Keratinocyte (primary cell): ENCODE measurements at places on chromosomes 5 and 9. TPM values are rescaled to one million over a fixed set of nuclear protein-coding genes. Genes with fewer than 3 reads are reported as not detected.

DNA sequence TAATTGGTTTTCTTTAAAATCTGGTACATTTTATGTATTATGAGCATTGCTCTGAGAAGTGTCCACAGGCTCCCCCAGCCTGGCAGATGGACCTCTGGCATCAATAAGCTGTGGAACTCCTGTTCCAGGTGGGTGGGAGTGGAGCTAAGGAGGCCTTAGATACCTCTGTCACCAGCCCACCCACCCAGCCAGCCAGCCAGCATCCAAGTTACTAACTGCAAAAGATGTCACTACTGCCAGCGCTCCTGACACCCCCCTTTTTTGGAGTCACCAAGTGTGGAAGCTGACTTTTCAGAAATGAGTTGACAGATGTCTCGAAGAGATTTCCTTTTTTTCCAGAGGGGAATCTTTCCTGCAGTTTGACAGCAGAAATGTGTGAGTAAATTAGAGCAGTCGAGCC, 111.2 kb downstream of the GALNT10 start:
- H3K27ac ChIP-seq: no peak overlapping the region
- DNase-seq: no peak
- H3K4me1 ChIP-seq: no peaks in the 10 kb centered on the region
- H3K27me3 ChIP-seq: no peaks in the 10 kb centered on the region
- H3K4me3 ChIP-seq: no peak overlapping the region
- no peaks in the 10 kb centered on the region for H3K36me3 ChIP-seq

Gene SPINK7
- polyA plus RNA-seq: 0.87 to 19.5 TPM (median 0.93 TPM) in 3 replicates

DNA sequence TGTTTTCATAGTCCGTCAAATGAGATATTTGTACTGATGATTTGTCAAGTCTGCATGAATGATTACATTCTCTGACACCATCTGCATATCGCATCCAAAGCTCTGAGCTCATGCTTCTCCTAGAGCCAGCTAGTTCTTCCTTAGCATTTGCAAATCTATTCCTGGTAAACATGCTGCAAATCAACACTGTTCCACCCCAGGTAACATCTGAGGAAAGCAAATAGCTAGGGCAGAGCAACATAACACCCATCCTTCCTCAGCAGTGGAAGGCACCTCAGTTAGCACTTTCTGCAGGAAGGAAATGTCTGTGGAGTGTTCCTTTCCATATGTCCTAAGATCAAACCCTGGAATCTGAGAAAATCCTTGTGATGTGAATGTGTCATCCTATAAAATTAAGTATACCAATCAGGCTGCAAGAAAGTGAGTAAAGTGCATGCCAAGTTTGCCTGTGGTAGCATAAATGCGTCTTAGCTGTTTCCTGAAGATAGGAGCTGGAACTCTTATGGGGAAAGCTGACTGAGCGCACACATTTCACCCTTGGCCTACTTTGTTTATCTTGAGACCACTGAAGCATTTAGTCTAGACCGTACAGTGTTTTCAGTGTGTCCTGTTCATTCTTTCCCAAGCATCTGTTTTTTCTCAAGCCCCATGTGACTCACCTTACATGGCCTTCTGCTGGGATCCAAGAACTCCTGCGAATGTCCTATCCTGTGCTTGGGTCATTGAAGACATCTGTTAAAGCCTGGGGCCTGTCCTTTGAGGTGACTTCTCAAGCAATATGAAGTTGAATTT, 50.9 kb upstream of the STARD4 start:
- H3K27me3 ChIP-seq: no peaks in the 10 kb centered on the region
- H3K4me1 ChIP-seq: no peaks in the 10 kb centered on the region
- H3K36me3 ChIP-seq: no peaks in the 10 kb centered on the region
- H3K4me3 ChIP-seq: no peak overlapping the region
- no peak overlapping the region for H3K27ac ChIP-seq

DNA sequence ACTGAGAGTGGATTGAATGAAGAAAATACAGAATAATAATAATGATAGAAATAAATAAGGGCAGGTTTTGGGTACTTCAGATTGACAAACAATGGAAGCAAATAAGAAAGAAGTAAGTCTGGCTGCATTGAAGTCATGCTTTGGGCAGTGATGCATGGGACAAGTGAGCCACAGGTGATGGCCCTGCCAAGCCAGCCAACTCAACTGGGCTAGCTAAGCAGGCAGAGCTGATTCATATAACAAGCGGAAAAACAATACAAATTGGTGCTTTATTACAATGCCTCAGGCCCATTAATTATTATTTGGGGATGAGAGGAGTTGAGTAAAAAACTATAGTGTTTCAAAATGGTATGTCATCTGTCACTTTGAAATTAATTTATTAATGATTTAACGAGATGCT, 502.0 kb downstream of the CDH12 start:
- DNase-seq: no peak
- H3K27ac ChIP-seq: no peak overlapping the region
- H3K36me3 ChIP-seq: no peaks in the 10 kb centered on the region
- H3K27me3 ChIP-seq: no peaks in the 10 kb centered on the region

Gene MRPS2
- polyA plus RNA-seq: 44.7 to 115 TPM (median 61.1 TPM) in 3 replicates

- H3K27ac ChIP-seq: no peak overlapping the region
- no peaks in the 10 kb centered on the region for H3K27me3 ChIP-seq
- H3K4me3 ChIP-seq: no peak overlapping the region
- no peaks in the 10 kb centered on the region for H3K4me1 ChIP-seq
- H3K36me3 ChIP-seq: no peaks in the 10 kb centered on the region
Measured at GRCh38 chr5:116605310-116606070, 30.9 kb upstream of the SEMA6A start.

GRCh38 chr5:6698696-6699095, 14.5 kb upstream of the TENT4A start:
- H3K27me3 ChIP-seq: no peaks in the 10 kb centered on the region
- no peak for DNase-seq
- no peaks in the 10 kb centered on the region for H3K4me1 ChIP-seq
- H3K4me3 ChIP-seq: no peak overlapping the region
- no peak overlapping the region for H3K27ac ChIP-seq

Gene DNAJA1
- polyA plus RNA-seq: 106 to 169 TPM (median 118 TPM) in 3 replicates

Gene SEMA5A
- 0.16 to 0.29 TPM (median 0.27 TPM) in 3 replicates for polyA plus RNA-seq

GRCh38 chr5:35045280-35045679, 2.5 kb downstream of the AGXT2 start:
- H3K4me1 ChIP-seq: no peaks in the 10 kb centered on the region
- no peaks in the 10 kb centered on the region for H3K36me3 ChIP-seq
- H3K4me3 ChIP-seq: no peak overlapping the region
- no peaks in the 10 kb centered on the region for H3K27me3 ChIP-seq

Gene CDHR2
- polyA plus RNA-seq: 0.01 TPM in 2 of 3 replicates, not detected in the other

Gene IFNA14
- polyA plus RNA-seq: not detected in 3 replicates

GRCh38 chr5:150516011-150516410, 8.1 kb downstream of the NDST1 start:
- no peak for DNase-seq
- H3K27ac ChIP-seq: no peak overlapping the region
- peaks cover 50% of the 10 kb centered on the region for H3K4me1 ChIP-seq
- H3K36me3 ChIP-seq: peaks cover 9% of the 10 kb centered on the region

DNA sequence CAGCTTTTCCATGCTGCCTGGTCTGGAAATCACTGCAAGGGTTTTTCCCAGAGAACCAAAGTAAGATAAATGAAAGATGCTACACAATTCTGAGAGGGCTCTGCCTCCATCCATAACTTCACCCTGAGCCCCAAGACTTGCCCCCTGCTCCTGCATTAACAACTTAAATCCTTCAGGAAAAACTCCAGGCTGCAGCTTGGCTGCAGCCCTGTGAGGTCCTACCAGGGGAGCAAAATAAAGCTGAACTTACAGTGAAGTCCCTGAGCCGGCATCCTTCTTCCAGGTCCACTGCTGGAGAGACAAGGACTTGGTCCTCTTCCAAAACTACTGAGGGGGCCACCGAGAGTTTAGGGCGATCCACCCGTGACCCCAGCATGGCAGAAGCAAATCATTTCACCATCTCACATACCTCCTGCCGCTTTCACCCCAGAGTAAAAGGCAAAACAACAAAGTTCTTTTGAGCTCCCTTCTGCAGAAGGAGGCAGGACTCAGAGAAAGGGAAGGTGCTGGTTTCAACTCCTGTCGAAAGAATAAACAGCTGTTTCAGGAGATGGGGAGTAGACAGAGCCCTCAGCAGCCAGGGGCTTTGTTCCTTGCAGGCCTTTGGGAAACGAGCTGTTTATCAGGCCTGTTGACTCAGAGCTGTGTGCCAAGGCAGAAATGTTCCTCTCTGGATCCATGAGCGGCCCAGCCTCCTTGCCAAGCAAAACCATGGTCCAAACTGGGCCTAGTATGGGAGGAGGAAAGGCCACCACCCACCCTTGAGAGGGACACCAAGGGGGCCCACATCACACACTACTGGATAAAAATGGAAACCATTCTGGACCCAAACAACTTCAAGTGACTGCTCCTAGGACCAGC, 20.6 kb downstream of the GGTA1 start:
- H3K27ac ChIP-seq: no peak overlapping the region
- H3K36me3 ChIP-seq: no peaks in the 10 kb centered on the region
- H3K4me3 ChIP-seq: no peak overlapping the region
- H3K4me1 ChIP-seq: no peaks in the 10 kb centered on the region
- DNase-seq: no peak
- peaks cover 21% of the 10 kb centered on the region for H3K27me3 ChIP-seq

- H3K27ac ChIP-seq: no peak overlapping the region
- no peak for DNase-seq
- no peaks in the 10 kb centered on the region for H3K36me3 ChIP-seq
- no peaks in the 10 kb centered on the region for H3K27me3 ChIP-seq
- no peaks in the 10 kb centered on the region for H3K4me1 ChIP-seq
- H3K4me3 ChIP-seq: no peak overlapping the region
Measured at GRCh38 chr5:13244151-13244550, 700.3 kb downstream of the DNAH5 start.

DNA sequence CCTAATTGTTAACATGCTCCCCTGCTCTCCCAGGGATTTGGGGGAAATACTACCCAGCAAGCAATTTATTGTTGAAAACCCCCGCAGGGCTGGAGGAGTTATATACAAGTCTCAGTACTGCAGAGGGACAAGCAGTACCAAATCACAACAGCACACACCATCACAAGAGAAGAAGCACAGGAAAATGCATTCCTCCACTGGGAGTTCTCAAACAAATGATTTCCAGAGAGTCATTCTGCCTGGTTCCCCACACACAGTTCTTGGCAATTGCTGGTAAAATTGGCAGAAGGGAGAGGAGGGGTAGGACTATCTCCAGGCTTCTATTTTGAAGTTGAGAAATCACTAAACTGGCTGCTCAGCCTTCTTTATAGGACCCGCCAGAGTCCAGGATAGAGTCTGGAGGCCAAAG, 16.8 kb downstream of the SIL1 start:
- no peak overlapping the region for H3K4me3 ChIP-seq
- no peak overlapping the region for H3K27ac ChIP-seq
- no peaks in the 10 kb centered on the region for H3K27me3 ChIP-seq
- peaks cover 37% of the 10 kb centered on the region for H3K4me1 ChIP-seq
- no peaks in the 10 kb centered on the region for H3K36me3 ChIP-seq

Gene SAXO1
- polyA plus RNA-seq: not detected in 3 replicates

GRCh38 chr5:138661291-138661960, 86.2 kb upstream of the HSPA9 start:
- no peak overlapping the region for H3K27ac ChIP-seq
- no peaks in the 10 kb centered on the region for H3K36me3 ChIP-seq
- DNase-seq: no peak
- H3K4me3 ChIP-seq: no peak overlapping the region

GRCh38 chr9:137233143-137233980, 2.7 kb downstream of the SLC34A3 start:
- H3K27me3 ChIP-seq: peaks cover 15% of the 10 kb centered on the region
- no peak for DNase-seq
- H3K27ac ChIP-seq: no peak overlapping the region
- no peaks in the 10 kb centered on the region for H3K4me1 ChIP-seq
- no peak overlapping the region for H3K4me3 ChIP-seq

GRCh38 chr9:4967523-4967922, 17.5 kb upstream of the JAK2 start:
- H3K27ac ChIP-seq: no peak overlapping the region
- H3K4me3 ChIP-seq: no peak overlapping the region
- no peak for DNase-seq
- H3K36me3 ChIP-seq: no peaks in the 10 kb centered on the region

- no peak for DNase-seq
- no peaks in the 10 kb centered on the region for H3K4me1 ChIP-seq
- H3K27ac ChIP-seq: no peak overlapping the region
- no peak overlapping the region for H3K4me3 ChIP-seq
- no peaks in the 10 kb centered on the region for H3K27me3 ChIP-seq
Measured at GRCh38 chr9:31100311-31100710, 1284.1 kb upstream of the ACO1 start.

DNA sequence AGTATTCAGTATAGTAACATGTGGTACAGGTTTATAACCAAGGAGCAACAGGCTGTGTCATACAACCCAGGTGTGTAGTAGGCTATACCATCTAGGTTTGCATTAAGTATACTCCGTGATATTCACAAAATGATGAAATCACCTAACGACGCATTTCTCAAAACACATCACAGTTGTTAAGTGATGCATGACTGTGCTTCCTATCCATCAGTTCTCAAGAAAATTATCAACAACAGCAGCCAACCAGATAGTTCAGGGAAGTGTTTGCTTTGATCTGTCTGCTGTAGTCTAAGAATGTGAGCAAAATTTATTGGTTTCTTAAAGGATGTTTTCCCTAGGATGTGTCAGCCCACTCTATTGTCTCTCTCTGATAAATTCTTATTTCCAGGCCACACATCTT, 7.4 kb downstream of the ZBTB26 start:
- no peaks in the 10 kb centered on the region for H3K27me3 ChIP-seq
- H3K4me3 ChIP-seq: no peak overlapping the region
- H3K4me1 ChIP-seq: no peaks in the 10 kb centered on the region
- DNase-seq: no peak

DNA sequence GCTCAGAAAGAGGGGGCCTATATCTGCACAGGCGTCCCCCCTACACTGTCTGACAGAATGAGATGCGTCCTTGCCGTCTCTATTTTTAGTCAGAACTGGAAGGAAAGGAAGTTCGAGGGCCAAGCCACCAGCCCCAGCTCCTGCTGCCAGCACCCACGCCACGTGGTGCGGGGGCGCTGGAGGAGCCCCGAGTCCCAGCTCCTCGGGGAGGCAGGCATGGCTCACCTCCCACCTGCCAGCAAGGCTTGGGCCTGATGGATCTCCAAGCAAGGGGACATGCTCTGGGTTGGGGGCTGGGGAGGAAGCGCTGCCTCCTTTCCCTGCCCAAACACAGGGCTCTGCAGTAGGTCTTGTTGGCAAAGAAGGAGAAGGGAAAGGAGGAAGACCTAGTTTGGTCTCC, 80.3 kb upstream of the ARAP3 start:
- H3K4me3 ChIP-seq: no peak overlapping the region
- peaks cover 50% of the 10 kb centered on the region for H3K27me3 ChIP-seq
- DNase-seq: no peak
- no peaks in the 10 kb centered on the region for H3K4me1 ChIP-seq
